T-helper 17 cell (primary cell): ENCODE measurements at places on chromosomes 5 and 9.

GRCh38 chr9:110257097-110257841 is 962 bp upstream of the TXN start:
- no peak for DNase-seq

GRCh38 chr5:125045646-125046045 is 299.2 kb upstream of the ZNF608 start:
- no peak for DNase-seq

GRCh38 chr5:172823840-172824362 is 10.2 kb upstream of the ERGIC1 start:
- no peak for DNase-seq

- no peak for DNase-seq
Observed at GRCh38 chr9:138097501-138097991, 220.0 kb downstream of the CACNA1B start.

DNA sequence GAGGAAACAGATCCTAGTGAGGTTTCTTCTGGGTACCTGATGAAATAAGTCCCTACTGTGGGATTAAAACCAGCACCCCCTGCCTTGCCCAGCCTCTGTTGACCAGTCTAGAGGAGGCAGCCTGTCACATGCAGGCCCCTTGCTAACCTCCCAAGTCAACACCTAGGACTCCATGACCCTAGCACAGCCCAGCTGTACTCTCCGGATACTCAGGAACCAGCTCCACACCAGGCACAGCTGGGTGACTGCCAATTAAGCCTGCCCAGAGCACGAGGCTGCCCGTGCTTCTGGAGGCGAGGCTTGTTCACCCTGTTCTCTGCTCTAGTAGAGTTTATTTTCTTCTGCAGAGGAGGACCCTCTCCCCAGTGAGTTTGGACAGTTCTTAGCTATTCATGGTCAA is 92.5 kb downstream of the SNX24 start:
- DNase-seq: no peak

DNA sequence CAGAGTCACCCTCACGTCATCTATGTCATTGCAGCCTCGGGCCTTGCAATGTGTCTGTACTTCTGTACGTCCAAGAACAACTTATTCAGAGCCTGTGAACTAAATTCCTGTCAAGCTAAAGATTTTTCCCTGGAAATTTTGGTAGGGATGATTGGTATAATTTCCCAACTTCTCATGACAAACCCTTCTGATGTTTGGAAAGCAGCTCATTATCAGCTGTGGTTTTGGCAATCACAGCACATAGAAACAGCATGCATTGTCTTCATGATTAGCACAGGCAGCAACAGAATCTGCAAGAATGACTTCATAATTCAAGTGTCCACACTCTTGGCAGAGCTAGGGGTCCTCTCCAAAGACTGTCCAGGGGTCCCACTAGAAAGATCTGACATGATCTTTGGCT is 49.5 kb downstream of the APBA1 start:
- no peak for DNase-seq

- DNase-seq: no peak
Observed at GRCh38 chr5:168939156-168939800, 360.1 kb upstream of the PANK3 start.

DNA sequence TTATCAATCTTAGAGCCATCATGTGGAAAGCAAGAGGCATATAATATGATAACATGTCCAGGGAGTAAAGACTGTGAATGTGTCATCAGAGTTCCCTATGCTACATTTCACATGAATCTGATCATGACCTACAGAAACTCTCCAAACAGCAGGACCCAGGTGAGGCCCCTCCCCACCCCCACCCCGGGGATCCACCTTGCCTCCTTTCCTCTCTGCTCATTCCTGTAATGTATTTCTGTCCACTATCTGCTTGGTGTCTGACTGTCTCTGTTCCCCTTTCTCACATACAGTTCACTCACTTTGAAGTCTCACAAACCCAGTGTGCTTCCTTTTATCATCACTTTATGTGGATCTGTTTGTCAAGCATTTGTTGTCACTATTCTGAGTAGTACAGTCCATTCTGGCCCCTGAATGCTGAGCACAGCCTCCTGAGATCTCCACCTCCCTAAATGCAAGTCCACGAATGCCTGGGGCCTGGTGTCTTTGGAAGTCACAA is 76.4 kb upstream of the SMARCA2 start:
- DNase-seq: no peak

- no peak for DNase-seq
Observed at GRCh38 chr9:137114220-137114612, 317 bp downstream of the DPP7 start.

DNA sequence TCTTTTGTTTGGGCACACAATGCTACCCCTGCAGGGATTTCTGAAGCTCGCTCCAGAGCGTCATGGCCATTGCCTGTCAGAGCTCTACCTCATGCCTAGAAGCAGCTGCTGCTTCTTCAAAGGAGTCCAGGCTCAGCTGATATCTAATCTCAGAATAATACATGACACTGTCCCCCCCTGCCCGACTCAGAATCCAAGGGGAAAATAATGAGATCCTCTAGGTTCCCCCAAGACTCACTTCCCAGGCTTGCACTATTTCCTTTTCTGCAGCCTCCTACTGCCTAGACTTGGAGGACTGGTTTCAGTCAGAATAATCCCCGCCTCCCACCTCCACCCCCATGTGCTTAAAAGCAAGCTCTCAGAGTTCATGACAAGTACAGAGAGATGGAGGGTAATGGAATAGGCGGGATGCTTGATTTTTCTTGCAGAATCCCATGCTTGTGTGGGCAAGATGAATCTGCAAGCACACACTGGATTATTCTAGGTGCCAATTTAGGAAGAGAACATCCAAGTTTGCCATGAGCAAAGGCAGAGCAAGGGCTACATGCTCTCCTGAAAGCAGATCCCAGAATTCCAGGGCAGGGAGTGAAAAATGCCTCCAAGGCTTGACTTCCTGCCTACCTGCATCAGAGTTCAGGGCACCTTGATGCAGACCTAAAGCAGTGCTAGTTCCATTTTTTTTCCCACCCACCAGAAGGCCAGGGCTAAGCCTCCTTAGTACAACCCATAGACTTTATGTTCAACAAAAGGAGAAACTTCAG is 97.4 kb upstream of the IFNK start:
- no peak for DNase-seq

GRCh38 chr5:14440582-14441431 is 140.8 kb upstream of the OTULINL start:
- no peak for DNase-seq

DNA sequence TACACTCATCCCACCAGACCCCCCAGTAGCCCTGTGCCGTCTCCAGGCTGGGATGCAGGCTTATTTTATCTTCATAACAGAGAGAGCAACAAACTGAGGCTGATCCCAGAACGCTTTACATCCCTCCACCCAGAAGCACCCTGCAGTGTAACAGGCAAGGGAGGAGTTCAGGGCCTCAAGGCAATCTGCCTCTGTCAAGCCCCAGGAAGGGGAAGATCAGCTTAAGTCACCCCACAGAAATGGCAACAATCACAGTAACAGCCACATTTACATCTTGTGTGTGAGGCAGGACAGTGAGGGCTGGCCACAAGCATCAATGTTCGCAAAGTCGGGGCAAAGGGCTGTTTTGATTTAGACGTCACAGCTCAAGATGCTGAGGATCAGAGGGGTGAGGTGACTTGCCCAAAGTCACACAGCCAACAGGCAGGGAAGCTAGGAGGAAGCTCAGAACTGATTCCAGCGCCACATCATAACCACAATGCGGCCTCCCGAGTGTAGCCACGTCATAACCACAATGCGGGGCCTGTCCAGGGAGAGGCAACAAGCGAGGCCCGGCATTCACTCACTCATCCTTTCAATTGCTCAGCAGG is 14.4 kb downstream of the STK10 start:
- DNase-seq: no peak

DNA sequence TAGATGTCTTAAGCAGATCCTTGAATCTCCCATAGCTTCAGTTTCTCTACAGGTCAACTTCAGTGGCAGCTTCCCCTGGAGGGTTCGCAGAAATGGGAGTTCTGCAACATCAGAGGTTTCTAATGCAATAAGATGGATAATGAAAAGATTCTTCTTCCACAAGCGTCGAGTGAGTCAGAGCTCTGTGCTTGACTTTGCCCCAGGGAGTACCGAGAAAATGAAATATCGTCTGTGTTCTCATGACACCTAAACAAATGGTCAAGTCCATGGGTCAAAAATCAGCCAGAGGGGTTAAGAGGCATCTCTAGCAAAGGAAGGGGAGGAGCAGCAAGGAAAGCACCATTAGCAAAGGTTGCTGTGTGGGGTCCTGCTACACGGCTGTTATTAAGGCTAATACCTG is 3.2 kb upstream of the ADRA1B start:
- no peak for DNase-seq

- no peak for DNase-seq
Observed at GRCh38 chr5:7754997-7755596, 95.8 kb downstream of the CFAP90 start.

DNA sequence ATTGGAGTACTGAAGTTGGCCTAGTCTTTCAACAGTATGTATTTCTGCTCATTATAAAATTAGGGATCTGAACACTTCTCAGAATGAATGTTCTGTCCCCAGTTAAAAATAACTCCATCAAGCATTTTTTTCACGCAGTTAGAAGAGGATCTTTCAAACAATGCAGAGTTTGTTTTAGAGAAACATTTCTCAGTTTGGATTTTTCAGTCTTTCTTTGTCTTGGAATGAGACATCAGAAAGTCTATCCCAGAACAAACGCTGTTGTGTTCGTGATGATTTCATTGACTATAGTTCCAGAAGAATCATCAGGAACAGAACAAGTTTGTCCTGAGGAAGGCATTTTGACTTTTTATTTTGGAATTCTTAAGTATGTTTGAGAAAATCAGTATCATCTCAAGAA is 218.7 kb downstream of the ARRDC3 start:
- no peak for DNase-seq

- DNase-seq: no peak
Observed at GRCh38 chr5:166505544-166505943, 1785.9 kb upstream of the WWC1 start.

DNA sequence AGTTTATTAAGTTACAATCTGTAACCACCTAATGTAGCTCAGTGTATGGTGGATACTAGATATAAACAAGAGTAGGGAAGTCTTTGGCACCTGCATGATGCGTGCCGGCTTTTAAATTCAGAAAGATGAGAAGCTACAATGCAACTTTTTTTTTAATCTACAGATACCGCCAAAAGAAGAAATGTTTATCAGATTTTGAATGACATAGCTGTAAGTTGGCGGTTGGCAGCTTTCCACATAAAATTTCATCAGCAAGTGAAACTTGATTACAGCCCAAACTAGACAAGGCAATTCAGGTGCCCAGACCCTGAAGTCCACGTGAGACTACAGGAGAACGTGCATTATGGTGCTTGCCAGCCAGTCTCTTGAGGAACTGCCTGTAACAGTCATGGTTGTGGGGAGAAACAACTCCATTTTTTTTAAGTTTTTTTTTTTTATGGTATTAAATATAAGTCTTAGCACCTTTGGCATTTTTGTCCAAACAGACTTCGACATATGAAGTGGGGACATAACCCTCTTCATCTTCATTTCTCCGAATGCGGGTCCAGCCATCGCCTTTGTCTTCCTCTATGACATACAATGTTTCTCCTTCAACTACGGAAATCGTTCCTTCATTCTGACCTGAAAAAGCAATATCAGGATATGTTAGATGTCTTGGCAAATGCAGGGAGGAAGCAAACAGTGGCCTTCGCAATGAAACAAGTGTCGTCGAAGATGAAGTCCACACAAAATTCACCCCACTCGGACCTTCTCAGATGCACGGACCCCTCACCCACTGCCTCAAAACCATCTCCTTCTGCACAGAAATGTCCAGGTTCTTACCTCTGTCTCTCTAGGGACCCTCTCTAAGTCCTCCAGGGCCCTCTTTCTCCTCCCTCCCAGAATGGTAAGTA is 60.4 kb downstream of the USP20 start:
- DNase-seq: peak; percentile 42

- DNase-seq: no peak
Observed at GRCh38 chr5:173340984-173341383, 12.8 kb upstream of the STC2 start.

DNA sequence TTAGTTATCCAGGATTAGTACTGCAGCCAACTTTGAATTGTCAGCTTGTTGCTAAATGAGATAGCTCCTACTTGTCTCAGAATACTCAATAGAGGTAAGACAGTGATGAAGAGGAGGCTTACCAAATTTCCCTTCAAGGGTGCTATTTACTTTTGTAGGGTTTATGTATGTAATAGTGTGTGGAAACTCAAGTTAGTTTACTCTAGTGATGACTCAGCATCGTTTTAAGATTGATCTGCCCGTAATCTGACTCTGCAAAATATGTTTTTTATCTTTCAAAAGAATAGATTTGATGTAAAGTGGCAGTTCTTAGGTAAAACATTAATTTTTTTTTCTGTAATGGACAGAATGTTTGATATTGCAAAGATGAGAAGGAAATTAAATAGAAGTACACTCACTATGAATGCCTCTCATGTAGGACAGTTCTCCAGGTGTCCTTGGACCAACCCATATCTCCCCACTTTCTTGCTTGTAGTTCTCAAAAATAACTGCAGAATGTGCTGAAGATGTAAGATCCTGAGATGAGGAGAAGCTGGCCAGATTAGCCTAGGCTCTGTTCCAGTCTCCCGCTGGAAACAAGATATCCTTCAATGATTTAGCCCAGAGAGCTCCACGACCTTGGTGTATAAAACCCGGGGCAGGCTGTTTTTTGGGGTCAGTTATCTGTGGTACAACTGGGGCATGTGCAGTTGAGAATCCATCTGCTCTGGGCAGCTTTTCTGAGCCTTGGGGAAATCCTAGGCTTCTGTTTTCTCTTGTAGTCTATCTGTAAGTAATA is 24.4 kb upstream of the MROH2B start:
- DNase-seq: no peak

DNA sequence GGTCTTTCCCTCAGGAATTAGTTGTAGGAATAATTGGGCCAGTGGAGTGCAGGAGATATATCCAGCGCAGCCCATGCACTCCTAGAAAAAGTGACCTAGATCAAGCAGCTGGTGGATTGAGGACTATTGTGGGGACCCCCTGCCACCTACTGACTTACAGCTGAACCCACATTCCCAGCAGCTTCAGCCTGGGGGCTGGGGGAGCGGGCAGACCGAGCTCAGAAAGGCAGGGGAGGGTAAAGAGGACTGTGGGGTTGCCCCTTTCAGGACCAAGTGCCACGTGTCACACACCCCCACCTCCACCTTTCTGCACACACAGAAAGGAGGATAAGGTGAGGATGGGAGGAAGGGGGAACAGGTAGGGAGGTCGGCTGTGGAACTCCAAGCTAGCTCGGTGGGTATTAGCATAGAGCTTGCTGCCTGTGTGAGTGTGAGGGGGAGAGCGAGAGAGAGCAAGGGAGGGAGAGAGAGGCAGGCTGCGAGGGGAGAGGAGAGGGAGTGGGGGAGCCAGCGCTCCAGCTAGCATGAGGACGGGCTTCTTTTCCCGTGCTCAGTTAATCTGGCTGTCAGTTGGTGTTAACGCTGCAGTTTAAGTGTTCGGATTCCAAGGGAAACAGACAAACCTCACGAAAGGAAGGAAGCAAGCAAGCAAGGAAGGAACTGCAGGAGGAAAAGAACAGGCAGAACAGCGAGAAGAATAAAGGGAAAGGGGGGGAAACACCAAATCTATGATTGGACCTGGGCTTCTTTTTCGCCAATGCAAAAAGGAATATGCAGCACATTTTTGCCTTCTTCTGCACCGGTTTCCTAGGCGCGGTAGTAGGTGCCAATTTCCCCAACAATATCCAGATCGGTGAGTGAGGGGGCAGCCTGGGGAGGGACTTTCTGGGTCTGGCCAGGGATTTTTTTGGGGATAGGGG is at the start of gene GRIA1:
Gene GRIA1 (plus strand): TSS at position 553 of the 920 bp plus-strand sequence.
- no peak for DNase-seq

- peak; percentile 61 for DNase-seq
Observed at GRCh38 chr9:130053504-130054324, at the start of gene GPR107. Gene GPR107, plus strand, starts transcription at chr9:130053906. Its CDS starts 27 bp downstream, at chr9:130053933.

GRCh38 chr9:132424857-132425674 is 15.1 kb downstream of the CFAP77 start:
- DNase-seq: no peak
